ENCODE measurements at places on chromosomes 4 and X. TPM values are rescaled to one million over a fixed set of nuclear protein-coding genes. Genes with fewer than 3 reads are reported as not detected.

Gene TMSB15A
- total RNA-seq = 97.8 TPM

Gene AWAT2
- total RNA-seq = not detected

Gene VSIG4
- 30.7 TPM for total RNA-seq

Gene ZDHHC15
- total RNA-seq = 18.0 TPM

Gene AKAP4
- not detected for total RNA-seq

Gene XAGE3
- not detected for total RNA-seq

Gene OPRPN
- not detected for total RNA-seq

Gene CSAG3
- not detected for total RNA-seq

Gene MAGEE2
- 4.2 TPM for total RNA-seq

Gene LDB2
- total RNA-seq = 99.4 TPM

Gene F8A2
- total RNA-seq = not detected

Gene TCEAL3
- 21.0 TPM for total RNA-seq

Gene PALLD
- 39.7 TPM for total RNA-seq

Data from diencephalon (tissue), 1 donor.